ENCODE measurements at places on chromosomes 16 and 17.

DNA sequence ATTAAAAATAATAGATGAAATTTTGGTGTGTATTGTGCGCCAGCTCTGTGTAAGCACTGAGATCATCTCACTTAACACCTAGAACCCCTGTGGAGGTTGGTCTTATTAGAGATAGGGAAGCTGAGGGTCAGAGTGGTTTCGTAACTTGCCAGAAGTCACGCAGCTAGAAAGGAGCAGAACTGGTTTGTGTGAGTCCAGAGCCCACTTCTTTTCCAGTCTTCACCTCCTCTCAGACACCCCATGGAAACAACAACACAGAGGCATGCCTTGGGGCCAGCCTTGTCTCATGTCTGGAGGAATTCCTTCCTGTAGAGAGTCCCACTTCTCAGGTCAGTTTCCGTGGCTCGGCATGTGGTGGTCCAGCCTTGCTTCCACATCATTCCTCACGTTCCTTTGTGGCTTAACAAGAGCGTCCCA, 16.5 kb downstream of the YPEL2 start:
- DNase-seq, result peak; percentile 20

- peak; percentile 28 for DNase-seq
Observed at GRCh38 chr16:72875291-72876031, 172.5 kb downstream of the ZFHX3 start.

GRCh38 chr17:81567191-81567590, 15.0 kb upstream of the FAAP100 start:
- no peak for DNase-seq

DNA sequence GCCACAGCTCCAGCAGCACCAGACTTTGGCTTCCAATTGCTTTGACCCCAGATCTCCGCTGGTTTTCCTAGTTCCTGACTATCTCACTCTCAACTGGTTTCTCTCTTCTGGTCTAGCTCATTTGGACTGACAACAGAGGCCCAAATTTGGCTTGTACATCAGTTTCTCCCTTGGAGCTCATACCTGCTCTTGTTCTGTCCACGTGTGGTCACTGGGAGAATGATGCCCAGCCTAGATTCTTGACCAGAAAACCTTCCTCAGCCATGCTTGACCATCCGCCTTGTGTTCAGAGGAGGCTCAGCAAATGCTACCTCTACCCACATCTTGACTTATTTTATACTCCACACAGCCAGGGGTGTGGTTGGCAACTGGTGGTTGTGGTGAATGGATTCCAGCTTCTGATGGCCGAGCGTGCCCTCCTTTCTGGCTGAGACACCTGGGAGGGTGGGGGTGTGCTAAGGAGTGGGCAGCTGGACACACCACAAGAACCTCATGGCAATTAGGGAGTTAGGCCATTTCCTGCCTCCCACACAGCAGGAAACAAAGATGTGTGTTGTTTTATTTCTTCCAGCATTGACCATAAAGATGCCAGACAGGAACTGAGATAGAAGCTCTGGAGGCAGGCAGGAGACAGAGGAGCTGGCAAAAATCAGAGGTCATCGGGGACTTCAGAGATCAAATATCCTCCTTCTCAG, 93.8 kb upstream of the FAM20A start:
- no peak for DNase-seq

DNA sequence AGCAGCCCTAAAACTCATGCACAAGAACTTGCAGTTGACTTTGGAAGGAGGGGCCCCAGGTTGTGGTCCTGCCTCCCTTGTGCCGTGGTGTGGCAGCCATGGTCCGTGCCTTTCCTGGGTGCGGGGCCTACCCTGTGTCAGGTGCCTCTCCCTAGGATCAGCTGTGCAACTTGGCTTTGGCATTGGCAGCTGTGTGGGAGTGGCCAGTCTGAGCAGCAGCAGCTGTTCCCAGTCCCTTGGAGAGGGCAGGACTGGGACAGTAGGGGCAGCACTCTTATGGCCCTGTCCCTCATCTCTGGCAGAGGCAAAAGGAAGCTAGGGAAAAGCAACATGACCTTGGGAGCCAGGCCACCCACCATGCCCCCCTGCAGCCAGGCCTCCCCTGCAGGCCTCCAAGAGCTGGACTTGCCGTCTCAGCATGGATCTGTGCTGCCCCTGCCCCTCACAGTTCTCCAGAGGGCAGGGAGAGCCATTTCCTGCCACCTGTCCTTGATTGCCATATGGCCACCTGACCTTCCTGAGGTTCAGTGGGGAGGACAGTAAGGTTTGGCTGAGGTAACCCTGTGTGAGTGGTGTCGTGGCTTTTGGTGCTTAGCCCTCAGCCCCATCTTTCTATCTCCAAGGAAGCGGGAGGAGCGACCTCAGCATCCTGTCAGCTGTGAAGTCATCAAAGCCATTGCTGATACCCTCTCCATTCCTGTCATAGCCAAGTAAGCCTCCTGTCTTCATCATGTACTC, 15.5 kb upstream of the NFATC3 start:
- no peak for DNase-seq

- peak; percentile 21 for DNase-seq
Observed at GRCh38 chr16:23607726-23608125, 11.6 kb upstream of the NDUFAB1 start.

DNA sequence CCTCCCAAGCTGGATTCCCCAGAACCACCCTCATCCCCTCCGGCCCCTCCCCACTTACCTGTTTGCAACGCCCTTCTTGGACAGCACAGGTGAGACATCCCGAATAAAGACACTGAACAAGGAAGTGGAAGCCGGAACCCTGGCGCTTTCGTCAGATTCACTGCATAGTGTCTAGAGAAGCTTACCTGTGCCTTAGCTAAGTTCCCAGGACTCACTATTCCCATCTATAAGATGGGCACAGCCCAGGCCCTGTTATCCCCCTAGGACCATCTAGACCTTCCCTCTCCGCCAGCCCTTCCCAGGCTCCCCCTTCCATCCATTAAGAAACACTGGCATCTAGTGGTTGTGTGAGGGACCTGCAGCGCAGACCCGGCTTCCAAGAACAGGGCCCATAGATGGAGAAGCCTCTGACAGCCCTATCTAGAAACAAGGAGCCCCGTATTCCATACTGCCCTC, 26.9 kb upstream of the RPL38 start:
- DNase-seq, result peak; percentile 65

All from iris pigment epithelial cell (primary cell).